ENCODE measurements at places on chromosomes 16 and 17.

DNA sequence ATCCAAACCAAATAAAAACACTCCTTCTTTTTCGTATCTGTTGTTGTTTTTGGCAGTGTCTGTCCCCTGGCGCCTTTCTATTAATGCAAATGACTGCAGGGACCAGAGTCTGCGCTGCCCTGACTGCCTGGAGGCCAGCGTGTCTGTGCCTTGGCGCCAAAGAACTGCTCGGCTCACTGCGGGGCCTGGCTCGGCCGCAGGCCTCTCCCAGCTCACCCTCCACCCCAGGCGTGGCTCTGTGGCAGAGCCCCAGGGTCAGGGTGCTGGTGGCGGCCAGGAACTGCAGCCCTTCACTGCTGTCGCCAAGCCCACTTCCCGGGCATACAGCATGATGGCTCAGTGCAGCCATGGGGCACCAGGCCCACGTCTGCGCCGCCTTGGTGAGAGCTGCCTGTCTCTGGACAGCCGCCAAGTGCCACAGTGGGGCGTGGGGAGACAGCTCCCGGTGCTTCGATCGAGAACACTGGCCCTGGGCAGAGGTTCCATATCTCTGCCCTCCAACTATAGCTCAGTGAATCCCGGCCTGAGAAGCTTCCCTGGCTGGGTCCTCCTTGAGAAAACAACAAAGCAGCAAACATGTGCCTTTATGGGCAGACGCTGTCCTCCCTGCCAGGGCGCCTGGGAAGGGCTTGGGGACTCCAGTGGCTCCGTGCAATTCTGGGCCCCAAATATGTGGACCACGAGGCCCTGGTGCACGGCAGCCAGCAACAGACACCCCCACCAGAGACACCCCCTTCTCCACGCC is 11.1 kb downstream of the CANT1 start:
- DNase-seq = no peak

DNA sequence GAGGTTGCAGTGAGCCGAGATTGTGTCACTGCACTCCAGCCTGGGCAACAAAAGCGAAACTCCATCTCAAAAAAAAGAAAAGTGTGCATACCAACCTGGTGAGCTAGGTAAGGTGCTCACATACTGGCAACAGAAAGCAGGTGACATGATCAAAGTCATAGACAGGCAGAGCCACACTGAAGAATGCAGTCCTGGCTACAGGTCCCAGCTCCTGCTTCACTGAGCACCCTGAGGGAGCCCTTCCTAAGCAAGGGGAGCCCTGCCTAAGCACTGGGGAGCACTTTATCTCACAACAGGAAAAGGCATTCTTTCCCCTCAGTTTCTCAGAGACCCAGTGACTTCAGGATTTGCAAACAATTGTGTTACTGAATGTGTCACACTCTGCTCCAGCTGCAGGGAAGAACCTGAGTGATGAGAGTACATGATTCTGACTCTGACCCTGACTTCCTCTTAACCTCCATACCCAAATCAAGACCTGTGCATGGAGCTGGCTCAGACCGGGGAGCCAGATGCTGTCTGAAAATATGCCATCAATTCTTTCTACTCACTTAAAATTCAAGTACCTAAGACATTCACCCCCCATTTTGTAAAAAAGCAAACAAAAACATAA is 40.5 kb downstream of the ANKRD11 start:
- DNase-seq = peak; percentile 65

- no peak for DNase-seq
These were observed 4.6 kb downstream of the GP2 start for GRCh38 chr16:20322696-20323095.

- no peak for DNase-seq
These were observed 6.7 kb downstream of the UBTF start for GRCh38 chr17:44212507-44213402.

DNA sequence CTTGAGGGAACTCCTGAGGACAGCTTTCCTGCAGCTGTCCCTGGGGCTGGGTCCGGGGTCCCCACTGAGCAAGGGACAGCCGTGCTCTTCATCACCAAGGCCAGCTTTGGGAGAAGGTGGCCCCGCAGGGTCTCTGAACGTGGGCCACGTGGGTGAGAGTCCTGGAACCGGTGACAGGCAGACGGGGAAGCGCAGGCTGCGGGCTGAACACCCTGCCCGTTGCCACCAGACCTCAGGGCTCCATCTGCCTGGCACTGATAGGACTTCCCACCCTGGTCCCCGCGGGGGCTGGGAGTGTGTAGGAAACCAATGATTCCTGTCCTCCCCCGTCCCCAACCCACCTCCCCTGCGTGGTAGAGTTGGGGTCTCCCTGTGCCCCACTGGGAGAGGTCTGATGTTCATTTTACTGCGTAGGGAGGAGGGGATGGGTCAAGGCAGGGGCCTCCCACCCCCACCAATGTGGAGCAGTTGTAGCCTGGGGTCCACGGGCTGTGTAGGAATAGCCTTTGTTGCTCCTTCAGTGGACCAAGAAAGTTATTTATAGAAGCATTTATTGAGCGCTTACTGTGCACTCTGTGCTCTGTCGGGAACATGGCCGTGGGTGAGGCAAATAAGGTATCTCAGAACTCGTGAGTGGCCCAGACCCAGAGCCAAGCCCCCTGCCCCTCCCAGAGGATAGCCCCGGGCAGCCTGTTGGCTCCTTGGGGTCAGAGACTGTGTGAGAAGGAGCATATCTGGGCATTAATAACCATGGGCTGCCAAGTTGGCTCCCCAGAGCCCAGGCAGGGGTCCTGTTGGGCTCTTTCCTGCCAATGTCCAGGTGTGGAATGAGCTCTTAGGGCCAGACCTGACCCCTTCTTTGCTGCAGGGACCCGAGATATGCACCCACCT is 1.3 kb downstream of the ADGRG1 start:
- DNase-seq = no peak

DNA sequence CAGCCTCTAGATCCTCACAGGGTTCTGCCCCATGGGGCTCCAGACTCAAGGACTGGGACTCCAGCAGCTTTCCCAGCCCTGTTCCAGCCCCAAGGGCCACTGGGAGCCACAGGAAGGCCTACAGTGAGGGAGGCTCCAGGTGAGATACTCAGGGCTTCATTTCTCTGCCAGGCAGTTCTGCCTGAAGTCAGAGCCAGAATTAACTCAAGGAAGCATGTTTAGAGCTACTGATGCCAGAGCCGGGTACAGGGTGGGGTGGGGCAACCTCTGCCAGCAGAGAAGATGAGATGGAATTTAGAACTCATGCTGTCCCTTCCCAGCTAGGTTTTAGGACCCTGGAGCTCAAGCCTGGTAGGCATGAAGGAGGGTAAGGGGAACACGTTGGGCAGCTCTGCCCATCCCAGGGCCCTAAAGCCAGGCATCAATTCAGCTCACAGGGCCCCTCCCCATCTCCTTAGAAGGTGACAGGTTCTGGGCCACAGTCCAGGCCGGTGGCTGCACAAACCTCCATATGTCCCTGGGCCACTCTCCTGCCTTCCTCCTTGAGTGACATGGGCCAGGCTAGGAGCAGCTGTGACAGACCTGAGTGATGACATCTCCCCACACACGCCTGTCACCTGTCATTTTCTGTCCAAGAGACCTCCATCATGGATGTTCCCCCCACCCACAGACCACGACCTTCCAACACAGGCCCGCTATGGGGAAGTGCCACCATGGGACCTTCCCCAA is 24.5 kb upstream of the SPPL2C start:
- no peak for DNase-seq

- peak; percentile 89 for DNase-seq
These were observed 88.2 kb upstream of the HAS3 start for GRCh38 chr16:69017036-69017783.

- peak; percentile 9 for DNase-seq
These were observed 121.0 kb upstream of the IRX3 start for GRCh38 chr16:54407596-54407995.

- DNase-seq = no peak
These were observed 13.6 kb downstream of the MAP3K3 start for GRCh38 chr17:63635787-63636186.

DNA sequence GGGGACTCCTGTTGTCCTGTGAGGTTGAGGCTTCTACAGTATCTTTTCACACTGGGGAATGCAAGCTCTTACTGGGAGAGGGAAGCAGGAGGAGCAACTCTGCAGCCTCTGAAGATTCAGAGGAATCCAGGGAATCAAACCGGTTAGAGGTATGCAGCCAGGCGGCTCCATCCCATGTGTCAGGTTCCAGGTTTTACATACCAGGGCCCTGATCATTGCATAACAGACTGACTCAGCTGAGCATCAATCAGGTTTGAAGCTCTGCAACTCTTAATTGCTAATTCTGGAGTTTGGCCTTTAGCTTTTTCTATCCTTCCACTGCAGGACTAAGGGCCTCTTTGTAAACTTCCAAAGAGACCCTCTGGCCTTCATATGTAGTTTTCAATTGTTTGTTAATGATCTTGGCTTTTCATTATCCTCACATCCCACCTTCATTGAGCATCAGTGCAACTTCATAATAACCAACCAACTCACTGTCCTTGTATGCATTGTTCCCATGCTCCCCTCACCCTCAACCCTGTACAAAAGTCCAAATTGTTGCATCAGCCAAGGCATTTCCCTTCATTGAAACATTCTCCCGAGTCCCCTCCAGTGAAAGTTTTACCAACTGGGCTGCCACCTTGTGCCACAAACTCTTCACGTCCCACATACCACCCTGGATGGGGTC is 59.7 kb upstream of the DHX40 start:
- peak; percentile 15 for DNase-seq

DNA sequence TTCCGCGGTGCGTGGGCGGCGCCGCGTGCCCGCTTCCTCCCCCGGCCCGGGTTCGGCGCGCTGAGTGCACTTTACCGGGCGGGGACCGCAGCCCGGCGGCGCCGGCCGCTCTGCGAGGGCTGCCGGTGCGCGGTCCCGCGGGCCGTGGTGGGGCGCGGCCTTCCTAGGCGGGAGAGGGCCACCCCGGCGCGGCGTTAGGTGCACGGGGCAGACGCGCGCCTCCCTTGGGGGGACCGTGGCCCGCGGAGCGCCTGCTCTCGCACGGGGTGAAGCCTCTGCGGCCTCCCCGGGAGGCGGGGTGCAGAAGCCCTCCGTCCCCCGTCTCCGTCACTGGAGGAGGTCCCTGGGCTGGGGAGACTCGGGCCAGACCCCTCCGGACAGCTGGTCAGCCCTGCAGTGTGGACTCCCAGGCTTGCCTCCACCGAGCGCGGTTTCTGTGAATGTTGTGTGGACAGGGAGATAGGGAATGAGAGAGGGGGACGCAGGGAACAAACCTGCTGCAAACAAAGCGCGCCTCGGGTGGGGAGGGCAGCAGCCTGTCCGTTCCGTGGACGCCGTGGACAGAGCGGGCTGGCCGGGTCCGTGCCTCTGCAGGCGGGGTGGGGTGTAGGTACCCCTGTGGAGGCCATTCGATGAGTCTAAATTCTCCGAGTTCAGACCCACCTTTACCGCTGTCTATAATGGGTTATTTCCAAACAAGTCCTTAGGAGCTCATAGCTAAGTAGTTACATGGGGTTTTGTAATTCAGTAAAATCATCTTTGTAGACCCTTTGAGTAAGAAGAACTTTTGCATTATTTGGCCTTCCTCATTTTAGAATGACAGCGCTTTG is 721 bp downstream of the TBCD start:
- DNase-seq = peak; percentile 63

- DNase-seq = no peak
These were observed 205.2 kb downstream of the SLC39A11 start for GRCh38 chr17:72887322-72887721.

DNA sequence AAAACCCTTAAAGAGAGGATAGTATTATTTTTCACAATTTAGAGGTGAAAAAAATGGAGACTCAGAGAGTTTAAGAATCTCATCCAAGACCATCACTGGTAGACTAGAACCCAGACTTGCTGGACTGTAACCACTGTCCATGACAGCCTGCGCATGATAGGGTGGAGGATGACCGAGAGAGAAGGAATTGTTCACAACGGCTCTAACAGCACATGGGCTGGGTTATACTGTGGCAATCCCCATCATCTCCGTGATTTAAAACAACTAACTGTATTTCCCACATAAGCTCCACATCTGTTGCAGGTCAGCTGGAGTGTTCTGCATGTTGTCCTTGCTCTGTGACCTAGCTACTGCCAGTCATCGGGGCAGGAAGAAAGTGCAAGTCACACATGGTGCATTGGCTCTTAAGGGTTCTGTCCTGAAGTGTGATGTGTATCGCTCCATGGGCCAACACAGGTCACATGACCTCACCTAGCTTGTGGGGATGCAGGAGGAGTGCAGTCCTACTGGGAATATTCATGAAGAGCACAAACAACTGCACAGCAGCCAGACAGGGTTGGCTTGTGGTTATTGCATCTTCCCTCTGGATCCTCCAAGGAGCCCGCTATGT is 131.2 kb upstream of the MPHOSPH6 start:
- no peak for DNase-seq

GRCh38 chr17:28154214-28154613 is 111.7 kb downstream of the NLK start:
- no peak for DNase-seq

DNA sequence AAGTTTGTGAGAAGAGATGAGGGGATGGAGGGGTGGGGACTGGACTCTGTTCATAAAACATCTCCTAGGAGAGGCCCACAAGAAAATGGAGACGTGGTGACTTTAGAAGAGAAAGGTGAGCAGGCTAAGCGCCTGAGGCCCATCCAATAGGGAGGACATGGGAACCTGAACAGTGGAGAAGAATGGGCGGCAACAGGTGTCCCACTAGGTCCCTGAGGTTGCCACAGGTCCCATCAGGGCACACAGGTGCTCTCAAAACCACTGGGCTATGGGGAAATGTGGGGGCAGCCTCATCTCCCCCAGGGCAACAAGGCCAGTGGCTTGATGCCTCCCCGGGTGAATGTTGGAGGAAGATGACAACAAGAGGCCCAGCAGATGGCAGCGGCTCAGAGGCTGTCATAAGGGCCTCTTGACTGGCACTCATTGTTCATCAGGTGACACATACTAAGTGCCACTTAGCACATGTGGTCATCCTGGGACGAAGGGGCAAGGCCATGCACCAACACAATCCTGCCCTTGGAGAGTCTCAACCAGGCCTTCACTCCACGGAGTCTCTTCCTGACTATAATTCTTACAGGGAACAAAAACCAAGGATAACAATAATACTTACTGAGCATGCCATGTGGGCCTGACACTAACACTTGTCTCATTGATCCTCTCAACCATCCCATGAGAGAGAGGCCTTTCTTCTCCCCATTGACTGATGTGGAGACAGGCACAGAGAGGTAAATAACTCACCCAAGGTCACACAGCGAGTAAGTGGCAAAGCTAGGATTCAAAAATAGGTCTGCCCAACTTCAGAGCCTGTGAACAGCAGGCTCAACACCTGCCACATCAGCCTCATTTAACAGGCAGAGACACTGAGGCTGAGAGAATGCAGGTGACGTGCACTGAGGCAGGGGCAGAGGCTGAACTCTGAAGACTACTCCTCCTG is 38.0 kb downstream of the CUEDC1 start:
- DNase-seq = peak; percentile 20

DNA sequence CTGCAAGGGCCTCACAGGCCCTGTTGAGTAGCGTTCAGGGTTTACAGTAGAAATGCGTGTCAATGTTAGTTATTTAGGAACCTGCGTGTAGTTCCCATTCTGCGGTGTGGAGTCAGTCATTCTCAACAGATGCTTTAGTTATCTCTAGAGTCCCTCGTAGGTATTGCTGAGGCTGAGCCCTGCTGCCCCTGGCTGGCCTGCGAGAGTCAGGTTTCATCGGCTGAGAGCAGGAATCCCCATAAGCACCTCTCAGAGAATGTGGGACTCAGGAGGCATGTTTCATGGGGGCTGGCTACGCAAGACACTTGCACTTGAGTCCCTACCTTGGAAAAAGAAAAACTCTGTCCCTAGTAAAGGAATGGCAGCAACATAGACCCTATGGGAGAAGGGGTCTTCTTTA is 347.5 kb upstream of the ASIC2 start:
- no peak for DNase-seq

GRCh38 chr16:59087641-59088040 is 353.5 kb upstream of the GOT2 start:
- no peak for DNase-seq

Data from ELR (cell line).